ENCODE measurements at places on chromosomes 5 and 9.

DNA sequence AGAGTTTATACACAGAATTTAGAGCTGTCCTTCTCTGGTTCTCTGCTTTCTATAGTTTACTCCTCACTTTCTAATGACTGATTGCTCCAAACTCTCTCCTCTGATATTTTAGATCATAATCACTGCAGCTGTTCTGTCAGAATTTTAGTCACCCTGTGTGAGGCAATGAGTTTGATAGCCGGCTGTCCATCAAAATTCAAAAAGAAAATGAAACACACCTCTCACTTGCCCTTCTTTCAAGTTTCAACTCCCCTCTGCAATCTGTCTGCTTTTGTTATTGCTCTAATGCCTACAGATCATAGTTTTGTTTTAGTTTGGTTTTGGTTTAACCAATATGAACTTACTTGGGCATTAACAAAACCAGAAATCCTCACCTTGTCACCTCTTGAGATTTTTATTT, 23.3 kb upstream of the ABLIM3 start:
- no peak for DNase-seq

- no peak for DNase-seq
These were observed 81.1 kb downstream of the MAT2B start for GRCh38 chr5:163586531-163586956.

DNA sequence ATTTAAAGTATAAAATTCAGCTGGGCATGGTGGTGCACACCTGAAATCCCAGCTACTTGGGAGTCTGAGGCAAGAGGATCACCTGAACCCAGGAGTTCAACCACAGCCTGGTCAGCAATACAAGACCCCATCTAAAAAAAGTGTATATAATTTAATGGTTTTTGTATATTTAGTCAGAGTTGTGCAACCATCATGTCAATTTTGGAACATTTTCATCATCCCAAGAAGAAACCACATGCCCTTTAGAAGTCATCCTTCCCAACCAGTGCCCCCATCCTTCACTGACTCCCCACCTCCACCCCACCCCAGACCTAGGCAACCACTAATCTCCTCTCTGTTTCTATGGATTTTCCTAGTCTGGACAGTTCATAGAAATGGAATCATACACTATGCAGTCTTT, 18.8 kb upstream of the TEK start:
- DNase-seq, result no peak

- no peak for DNase-seq
These were observed 97.3 kb downstream of the ANKRD18A start for GRCh38 chr9:38523121-38523520.

DNA sequence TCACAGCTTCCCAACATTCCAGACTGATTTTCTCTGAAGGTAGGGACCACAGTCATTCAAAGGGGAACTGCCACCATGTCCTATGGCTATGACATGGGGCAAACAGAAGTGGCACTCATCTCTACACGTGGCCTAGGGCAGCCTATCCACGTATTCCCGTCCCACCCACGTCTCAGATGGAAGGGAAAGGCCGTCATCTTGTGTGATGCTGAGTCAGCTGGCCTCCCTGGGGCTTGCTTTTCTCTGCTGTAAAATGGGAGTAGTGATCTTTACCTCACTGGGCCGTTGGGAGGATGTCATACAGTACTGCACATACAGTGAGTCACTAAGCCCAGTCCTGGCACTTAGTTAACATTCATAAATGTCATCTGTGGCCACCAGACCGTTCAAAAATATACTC, 72.3 kb downstream of the RAPGEF1 start:
- peak; percentile 55 for DNase-seq

DNA sequence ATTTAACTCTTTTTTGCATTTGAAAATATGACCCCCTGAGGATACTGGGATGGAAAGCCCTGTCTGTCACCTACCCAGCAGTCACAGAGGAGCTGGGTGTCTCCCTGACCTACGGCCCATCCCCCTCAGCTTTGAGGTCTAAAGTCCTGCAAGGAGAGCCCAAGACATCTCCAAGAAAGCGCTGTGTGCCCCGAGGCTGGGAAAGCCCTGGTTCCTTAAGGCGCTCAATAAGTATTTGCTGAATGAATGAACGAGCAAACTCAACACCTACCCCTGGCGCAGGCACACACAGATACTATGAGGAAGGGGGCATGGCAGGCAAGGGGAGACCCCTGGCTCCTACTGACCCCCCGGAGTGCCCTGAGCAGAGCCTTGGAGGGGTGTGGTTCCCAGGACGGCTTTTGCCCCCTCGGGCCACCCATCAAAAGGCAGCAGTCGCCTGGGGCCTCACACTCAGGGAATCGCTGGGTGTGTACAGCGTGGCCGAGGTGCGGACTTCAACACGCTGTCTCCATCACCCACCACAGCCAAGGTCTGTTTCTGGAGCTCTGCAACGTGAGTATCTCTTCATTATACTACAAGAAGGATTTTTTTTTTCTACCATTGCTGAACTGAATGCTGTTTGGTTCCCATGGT, 211.6 kb downstream of the ERCC6L2 start:
- DNase-seq, result no peak

GRCh38 chr5:69450116-69450515, 35.2 kb downstream of the MARVELD2 start:
- DNase-seq, result no peak

DNA sequence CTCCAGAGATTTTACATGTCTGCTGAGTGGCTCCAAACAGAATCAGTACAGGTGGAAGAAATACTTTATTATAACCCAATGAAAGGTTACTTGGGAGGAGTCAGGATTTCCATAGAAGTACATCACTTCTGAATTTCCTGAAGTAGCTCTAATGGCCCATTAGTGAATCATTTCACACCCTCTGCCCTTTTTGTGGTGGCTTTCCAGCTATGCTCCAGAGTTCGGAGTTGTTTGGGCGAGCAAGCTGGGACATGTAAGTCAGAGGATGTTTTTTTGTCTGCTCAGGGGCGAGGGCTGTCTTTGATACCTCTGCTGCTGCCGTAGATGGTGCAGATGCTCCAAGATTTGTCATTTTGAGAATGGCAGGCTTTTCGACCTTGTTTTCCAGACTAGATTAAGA, 226.1 kb downstream of the GOLPH3 start:
- DNase-seq, result no peak

- no peak for DNase-seq
These were observed 33.6 kb upstream of the NFIB start for GRCh38 chr9:14347406-14348122.

All from stimulated activated CD4-positive, alpha-beta T cell treated with anti-CD3 and anti-CD28 coated beads, TNF-alpha, amount 100 ng/mL, for 4 hours (primary cell).